CD14-positive monocyte (primary cell): ENCODE measurements at places on chromosomes 2 and 18.

GRCh38 chr2:188046437-188046836, 245.2 kb upstream of the GULP1 start:
- DNase-seq, result no peak

DNA sequence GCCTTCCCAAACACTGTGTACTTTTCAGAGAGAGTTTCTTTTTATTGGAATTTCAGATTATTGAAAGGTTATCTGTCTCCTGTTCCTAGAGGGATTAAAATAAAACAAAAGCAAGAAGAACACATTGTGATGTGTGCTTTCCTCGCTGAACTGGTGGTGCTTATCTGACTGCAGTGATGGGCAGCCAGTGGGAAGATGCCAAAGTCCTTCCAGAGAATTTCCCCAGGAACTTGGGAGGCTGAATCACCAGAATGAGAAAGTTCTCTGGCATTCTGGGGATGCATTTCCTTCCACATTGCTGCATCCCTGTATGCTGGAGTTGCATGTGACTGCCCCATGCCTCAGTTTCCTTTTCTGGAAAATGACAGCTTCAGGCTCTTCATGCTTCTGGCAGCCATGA, 53.9 kb upstream of the SEC11C start:
- no peak for DNase-seq

DNA sequence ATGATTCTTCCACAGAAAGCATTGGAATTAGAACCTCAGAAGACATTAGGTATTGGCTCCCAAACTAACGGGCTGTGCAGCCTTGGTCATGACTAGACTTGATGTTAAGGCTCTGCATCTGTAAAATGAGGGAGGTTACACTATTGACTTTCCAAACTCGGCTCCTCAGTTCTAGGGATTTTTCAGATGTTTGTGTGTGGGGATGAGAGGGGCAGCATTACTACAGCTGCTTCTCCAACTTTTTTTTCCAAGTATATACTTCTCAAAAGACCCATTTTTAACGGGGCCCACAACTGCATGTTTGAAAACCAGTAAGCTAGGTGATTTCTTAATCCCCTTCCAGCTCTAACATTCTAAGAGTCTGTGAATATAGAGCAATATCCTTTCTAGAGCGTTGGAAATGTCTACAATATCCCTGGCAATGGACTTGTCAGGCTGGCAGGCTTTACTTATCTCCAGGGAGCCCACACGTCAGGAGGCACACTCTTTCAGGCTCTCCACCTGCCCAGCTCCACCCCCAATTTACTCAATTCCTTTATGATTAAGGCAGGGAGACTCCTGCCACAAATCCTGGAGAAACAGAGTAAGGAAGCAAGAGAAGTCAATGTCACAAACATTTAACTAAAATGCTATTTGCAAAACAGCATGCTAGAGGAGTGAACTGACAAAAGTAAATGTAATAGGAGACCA, 844 bp upstream of the MPV17 start:
- DNase-seq, result no peak

DNA sequence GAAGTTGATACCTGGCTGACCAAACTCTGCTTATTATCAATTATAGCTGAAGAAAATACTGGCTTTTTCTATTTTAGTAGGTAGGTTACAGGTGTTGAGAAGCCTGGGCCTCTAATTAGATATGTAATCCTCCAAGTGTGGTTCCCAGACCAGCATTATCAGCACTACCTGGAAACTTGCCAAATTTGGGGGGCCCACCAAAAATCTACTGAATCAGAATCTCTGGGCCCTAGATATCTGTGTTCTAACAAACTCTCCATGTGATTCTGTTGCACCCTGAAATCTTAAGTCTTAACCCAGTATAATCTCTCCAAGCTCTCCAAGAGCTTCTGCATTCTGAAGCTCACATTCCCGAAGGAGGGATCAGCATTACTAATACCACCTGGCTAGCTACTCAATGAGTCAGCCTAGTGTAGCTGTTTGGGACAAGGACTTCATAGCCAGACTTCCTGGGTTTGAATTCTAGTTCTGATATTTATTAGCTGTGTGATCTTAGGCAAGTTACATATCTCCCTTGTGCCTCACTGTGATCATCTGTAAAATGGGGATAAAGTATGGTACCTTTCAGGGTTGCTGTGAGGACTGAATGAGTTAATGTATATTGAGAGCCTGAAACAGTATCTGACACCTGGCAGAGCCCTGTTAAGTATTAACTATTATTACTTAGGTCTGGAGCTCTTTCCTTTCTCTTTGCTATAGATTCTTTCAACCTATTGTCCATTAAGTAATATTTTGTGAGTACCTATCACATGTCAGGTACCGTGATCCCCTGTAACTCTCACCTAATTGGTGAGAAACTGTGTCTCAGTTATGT, 94.1 kb upstream of the CD302 start:
- no peak for DNase-seq

GRCh38 chr2:231037202-231037730, at the start of gene C2orf72:
TSS of gene C2orf72 (plus strand) at chr2:231037523. CDS start at chr2:231037566, 43 bp downstream.
- no peak for DNase-seq

- no peak for DNase-seq
These were observed 774.9 kb downstream of the RNF144A start for GRCh38 chr2:7691961-7692656.

DNA sequence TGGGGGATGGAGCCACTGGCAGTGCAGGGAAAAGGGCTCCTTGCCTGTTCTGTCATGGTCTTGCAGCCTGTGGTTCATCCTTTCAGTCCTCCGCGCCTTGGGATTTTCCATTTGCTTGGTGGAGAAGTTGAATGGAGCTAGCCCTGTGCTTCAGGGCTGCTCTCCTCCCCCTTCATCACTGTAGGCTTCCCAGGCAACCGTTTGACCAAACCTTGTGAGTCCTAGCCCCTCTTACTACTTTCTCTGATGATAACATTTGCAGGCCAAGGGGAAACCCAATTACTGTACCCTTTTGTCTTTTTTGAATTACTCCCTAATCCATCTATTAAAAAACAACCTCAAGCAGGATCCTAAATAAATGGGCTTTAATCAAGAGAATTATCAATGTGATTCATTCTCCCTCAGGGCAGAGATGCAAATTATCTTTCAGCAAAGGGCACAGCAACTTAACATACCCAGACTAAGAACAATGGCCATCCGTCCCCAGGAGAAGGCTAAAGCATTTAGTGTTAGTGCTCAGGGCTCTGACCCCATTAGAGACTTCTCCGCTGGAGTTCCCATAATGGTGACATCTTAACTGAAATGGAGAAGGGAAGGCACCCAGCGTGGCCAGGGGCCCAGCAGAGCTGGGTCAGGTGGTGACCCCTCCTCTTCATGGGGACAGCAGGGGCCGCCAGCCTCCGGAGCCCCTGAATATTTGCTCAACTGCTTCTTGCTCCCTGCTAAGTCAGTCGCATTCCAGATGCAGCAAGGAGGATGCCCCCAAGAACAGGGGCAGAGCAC, 40.7 kb downstream of the RHOB start:
- DNase-seq, result no peak

- DNase-seq, result no peak
These were observed 59.5 kb upstream of the CTAGE1 start for GRCh38 chr18:22477222-22477621.

GRCh38 chr2:624096-624495, 53.1 kb downstream of the TMEM18 start:
- DNase-seq, result no peak

DNA sequence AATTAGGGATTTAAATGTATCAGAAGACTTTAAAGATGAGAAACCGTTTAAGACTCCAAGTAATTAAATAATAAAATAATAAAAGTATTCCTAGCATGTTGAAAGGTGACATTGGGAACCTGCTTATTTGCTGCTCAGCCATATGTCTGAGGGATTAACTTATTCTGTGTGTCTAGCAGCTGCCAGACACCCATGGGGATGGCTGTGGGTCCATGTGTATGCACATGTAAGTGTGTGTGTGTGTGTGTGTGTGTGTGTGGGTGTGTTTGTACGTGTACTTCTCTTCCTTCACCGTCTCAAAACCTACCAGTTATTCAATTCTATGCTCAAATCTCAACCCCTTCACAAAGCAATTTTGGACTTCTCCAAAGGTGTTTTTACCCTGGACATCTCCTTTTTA, 124.5 kb downstream of the SETBP1 start:
- DNase-seq, result no peak
